ENCODE measurements at places on chromosomes 13 and 19. TPM values are rescaled to one million over a fixed set of nuclear protein-coding genes. Genes with fewer than 3 reads are reported as not detected.

Gene URAD
- not detected for total RNA-seq

Gene SPACA4
- total RNA-seq, result not detected

- H3K27me3 ChIP-seq, result peaks cover 12% of the 10 kb centered on the region
- H3K36me3 ChIP-seq, result no peaks in the 10 kb centered on the region
- H3K4me1 ChIP-seq, result no peaks in the 10 kb centered on the region
These were observed 204.6 kb upstream of the TSHZ3 start for GRCh38 chr19:31553846-31554215.

Gene NKPD1
- total RNA-seq, result 1.3 TPM

Gene TRAPPC6A
- 77.7 TPM for total RNA-seq

Gene ZNF628
- total RNA-seq, result 16.2 TPM

DNA sequence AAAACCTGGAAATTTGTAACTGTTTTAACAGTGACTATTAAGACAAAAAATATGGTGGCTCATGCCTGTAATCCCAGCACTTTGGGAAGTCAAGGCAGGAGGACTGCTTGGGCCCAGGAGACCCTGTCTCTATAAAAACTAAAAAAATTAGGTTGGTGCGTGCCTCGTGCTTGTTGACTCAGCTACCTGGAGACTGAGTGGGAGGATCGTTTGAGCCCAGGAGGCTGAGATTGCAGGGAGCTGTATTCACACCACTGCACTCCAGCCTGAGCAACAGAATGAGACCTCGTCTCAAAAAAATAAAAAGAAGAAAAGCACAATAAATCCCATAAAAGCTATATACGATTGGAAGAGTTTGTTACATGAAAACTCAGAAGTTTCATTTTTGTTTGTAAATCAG is 23.7 kb downstream of the KLF5 start:
- DNase-seq, result no peak
- no peak overlapping the region for H3K4me3 ChIP-seq
- no peaks in the 10 kb centered on the region for H3K27me3 ChIP-seq
